ENCODE measurements at places on chromosomes 11 and 22.
A peak's percentile ranks its signal among the peaks of the same experiment; 100 is the strongest.

GRCh38 chr11:34970480-34970879, 54.1 kb downstream of the PDHX start:
- no peak for DNase-seq

GRCh38 chr11:61019037-61019831, 47.8 kb downstream of the CD6 start:
- DNase-seq, result no peak

- no peak for DNase-seq
Measured at GRCh38 chr22:49116021-49116420, 711.7 kb downstream of the BRD1 start.

- DNase-seq, result no peak
Measured at GRCh38 chr11:44812971-44813370, 86.2 kb downstream of the TSPAN18 start.

DNA sequence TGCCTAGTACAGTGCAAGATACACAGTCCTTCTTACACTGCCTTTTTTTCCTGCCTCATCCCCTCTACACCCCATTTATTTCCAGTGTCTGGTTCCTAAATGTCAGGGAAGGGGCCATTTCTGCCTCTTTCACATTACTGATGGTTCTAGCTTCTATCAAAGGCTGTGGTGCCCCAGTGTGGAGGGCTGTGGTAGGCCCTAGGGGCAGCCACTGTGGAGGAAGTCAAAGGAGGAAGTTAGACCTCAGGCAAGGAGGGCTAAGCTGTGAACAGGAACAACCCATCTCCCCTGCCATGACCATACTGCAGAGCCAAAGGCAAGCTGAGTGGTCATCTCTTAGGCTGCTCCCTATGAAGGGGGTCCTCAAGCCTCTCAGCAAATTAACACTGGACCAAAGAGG, 81.9 kb upstream of the CRTAM start:
- no peak for DNase-seq

GRCh38 chr11:133917921-133918607, 38.7 kb downstream of the IGSF9B start:
- DNase-seq, result peak; percentile 50

GRCh38 chr11:94184846-94185245, 56.2 kb downstream of the PANX1 start:
- DNase-seq, result no peak

DNA sequence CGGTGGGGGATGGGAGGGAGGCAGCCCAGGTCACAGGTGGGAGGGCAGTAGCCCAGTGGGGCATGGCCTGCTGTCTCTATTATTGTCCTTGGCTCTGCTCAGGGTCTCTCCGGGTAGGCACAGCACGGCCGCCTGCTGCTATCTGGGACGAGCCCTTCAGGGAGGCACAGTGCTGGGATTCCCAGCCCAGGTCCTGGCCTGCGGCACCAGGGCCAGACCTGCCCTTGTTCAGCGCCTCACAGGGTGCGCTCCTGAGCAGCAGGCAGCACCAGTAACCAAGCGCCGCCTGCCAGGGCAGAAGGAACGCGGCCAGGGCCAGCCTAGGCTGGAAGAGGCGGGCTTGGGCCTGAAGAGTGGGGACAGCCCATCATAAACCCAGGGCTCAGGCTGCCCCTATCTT, 151.0 kb downstream of the MPPED1 start:
- DNase-seq, result no peak

DNA sequence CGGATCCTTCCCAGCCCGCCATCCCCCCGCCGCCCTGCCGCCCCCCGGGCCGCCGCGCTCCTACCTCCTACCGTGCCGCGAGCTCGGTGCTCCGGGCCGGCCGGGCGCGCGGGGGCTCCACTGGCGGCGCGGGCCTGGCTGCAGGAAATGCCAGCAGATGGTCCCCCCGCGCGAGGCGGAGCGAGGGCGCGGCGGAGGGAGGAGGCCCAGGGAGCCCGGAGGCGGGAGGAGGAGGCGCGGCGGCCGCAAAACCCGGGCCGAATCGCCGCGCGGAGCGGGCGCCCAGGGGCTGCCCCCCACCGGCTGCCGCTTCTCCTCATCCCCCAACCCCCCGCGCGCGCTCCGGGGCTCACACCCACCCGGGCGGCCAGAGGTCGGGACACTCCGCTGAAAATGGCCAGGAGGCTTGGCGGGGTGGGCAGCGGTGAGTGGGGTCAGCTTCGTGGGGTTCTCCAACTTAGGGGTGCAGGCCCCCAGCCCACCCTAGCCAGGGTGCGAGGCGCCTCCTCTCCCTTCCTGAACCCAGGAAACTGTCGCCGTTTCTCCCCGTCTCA, at the start of gene OSBPL5:
TSS of gene OSBPL5 (minus strand) at position 159 of the 554 bp plus-strand sequence. CDS start 36,162 bp downstream, outside the sequence.
- peak; percentile 77 for DNase-seq

DNA sequence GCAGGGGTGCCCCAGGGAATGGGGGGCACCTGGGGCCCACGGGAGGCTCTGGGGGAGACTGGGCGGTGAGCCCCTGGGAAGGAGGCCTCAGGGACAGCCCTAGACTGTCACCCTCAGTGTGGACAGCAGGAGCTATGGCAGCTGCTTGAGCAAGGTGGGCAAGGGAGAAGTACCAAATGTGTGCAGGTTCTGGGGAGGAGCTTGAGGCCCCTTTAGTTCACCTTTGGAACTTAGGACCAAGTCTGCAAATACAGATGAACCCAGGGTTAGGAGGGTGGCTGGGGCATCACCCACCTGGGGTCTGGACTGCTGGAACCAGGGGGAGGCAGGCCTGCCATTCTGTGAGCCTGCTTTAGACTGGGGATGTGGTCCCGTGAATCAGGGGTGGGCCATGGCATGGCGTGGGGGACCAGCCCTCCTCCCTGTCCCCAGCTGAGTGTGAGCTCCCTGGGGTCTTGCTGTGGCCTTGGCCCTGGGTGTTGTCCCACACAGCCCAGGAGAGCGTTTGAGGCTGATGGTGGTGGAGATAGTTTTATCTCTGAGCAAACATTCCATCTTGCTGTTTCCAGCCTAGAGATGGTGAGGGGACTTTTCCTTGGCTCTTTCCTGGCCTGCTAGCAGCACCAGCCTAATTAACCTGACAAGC, 122.3 kb downstream of the KCNQ1 start:
- DNase-seq, result no peak

GRCh38 chr11:22539821-22540256, 85.8 kb downstream of the FANCF start:
- DNase-seq, result no peak

Data from testis (tissue), 5 donors.